ENCODE measurements at places on chromosomes 5 and 9. TPM values are rescaled to one million over a fixed set of nuclear protein-coding genes. Genes with fewer than 3 reads are reported as not detected.

MLANA gene
- total RNA-seq: not detected

COL15A1 gene
- 6.0 TPM for total RNA-seq

PKD2L2 gene
- not detected for total RNA-seq

IFNB1 gene
- total RNA-seq: not detected

TAF7 gene
- 49.3 TPM for total RNA-seq

TGFBR1 gene
- 19.0 TPM for total RNA-seq

PLAC8L1 gene
- total RNA-seq: not detected

GFI1B gene
- 1.3 TPM for total RNA-seq

EIF4E1B gene
- not detected for total RNA-seq

SPATA31E1 gene
- total RNA-seq: not detected

ZNF883 gene
- total RNA-seq: 0.27 TPM

HAND1 gene
- 4.6 TPM for total RNA-seq

TMEM245 gene
- 39.7 TPM for total RNA-seq

PPP1R26 gene
- total RNA-seq: 19.7 TPM

ARSI gene
- total RNA-seq: 0.17 TPM

ZNF454 gene
- total RNA-seq: 1.4 TPM

PCSK5 gene
- total RNA-seq: 36.7 TPM

AIF1L gene
- total RNA-seq: 3.6 TPM

PDE8B gene
- total RNA-seq: 0.86 TPM

ARL14EPL gene
- total RNA-seq: not detected

CIZ1 gene
- total RNA-seq: 97.7 TPM

SLC25A48 gene
- total RNA-seq: 4.1 TPM

LHX3 gene
- total RNA-seq: not detected

WDR36 gene
- 14.0 TPM for total RNA-seq

All from colonic mucosa (tissue), 4 donors.